Stimulated activated CD4-positive, alpha-beta T cell treated with anti-CD3 and anti-CD28 coated beads, Interleukin-1b, Interleukin-23, amount 100 ng/mL, for 4 hours (primary cell): ENCODE measurements at places on chromosomes 7 and 10.

DNA sequence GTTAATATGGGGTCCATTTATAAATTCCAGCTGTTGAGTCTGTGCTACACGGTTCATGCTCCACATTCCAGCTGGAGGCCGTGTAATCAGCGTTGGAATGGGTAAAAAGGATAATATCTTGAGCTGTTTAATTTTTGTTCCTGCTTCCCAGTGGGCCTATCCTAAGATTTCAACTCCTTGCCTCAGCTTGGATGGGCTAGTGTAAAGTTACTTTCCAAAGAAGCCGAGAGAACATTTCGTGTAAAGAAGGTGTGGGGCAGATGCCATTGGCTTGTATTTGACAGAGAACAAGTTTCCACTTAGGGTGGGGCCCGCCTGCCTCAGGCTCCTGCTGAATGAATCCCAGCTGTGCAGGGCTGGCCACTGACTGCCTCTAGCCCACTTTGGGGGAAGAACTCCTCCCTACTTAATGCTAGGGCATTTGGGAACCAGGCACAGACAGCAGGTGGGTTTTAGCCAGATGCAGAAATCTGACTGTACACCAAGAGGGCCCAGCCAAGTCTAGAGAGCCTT is 125.9 kb upstream of the LYZL2 start:
- DNase-seq, result no peak

- DNase-seq, result no peak
Measured at GRCh38 chr10:123136221-123136805, 543 bp downstream of the HMX3 start.

DNA sequence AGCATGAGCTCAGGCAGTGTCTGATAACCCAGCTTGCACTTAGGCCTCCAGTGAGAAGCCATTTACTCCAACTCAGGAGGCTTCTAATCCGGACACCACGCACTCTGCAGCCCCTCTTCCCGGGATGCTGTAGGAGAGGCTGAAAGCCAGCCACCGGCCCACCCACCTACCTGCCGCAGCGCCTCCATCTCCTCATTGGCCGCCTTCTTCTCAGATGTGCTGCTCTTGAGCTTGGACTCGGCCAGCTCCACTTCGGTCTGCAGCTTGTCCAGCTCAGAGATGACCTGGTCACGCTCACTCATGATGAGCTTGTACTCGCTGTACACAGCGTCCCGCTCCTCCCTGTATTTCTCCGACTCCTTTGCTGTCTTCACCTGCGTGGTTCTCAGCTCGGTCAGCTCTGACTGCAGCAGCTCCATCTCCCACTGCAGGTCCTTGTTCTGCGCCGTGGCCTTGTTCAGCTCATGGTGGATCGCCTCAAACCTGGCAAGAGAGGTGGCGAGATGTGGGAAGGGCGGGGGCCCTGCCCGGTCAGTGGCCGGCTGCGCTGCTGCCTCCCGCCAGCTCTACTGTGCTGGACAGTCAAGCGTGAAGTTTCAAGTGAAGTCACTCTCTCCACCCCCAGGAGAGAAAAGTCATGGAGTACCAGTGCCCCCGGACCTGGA is 84.7 kb downstream of the DLG5 start:
- no peak for DNase-seq

DNA sequence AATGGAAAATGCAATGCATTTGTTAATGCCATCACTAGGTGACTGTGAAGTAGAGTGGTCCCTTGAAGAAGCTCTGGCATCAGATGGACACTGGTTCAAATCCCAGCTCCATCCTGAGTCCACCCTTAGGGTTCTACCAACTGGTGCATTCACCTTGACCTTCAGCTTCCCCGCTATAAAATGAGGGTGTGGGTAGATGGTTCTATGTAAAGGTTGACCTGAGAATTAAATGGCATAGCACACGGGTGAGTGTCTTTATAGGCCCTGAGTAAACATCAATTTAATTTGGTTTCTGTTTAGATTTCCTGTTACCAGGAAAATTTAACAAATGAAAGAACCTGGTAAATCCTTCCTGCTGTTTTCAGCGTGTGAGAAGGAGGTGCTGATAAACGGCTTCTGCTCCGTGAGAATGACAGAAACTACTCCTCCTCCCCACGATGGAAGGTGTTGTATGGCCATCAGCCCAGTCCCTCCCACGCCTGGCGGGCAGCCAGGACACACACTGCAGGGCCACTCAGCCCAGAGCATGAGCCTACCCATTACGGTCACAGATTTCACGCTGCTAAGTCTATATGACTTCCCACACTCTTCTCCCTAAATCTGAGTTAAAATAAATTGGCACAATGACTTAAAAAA is 210.1 kb downstream of the TNS3 start:
- no peak for DNase-seq

- no peak for DNase-seq
Measured at GRCh38 chr10:128310971-128311658, 184.9 kb upstream of the MKI67 start.

GRCh38 chr10:113430634-113431397 is 122.0 kb upstream of the HABP2 start:
- no peak for DNase-seq

DNA sequence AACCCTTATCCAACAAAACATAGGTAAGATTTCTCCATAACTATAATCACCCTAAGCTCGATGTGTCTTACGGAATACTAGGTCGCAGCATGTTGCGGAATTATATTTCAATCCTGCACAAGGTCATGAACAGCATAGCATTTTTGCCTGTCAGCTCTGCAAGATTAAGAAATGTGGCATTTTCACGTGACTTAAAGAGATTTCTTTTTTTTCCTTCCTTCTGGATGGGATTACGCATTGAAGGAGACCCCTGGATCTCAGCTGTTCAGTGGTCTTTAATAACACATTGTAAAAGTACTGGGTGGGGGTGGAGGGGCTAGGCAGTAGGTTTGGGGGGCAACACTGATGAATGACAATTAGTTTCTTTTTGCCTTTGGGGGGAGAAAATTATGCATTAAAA is 106.7 kb downstream of the CUBN start:
- no peak for DNase-seq

DNA sequence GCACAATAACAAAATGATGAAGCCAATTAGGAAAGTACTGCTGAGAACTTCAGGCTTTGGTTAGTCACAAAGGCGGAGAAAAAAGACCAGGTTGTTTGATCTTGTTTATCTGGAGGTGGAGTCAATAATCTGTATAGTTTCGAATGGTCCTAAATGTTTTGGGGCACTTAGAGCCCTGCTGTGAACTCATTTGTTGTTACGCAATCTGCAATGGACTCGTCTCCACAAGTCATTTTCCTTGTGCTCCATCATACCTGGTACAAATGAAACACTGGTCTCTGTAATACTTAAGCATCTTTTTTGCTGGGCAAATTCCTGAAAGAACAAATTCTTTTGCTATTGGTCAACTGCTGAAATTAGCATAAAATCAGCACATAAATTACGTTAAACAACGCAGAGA is 430.5 kb downstream of the GATA3 start:
- no peak for DNase-seq

- DNase-seq, result no peak
Measured at GRCh38 chr7:135757719-135758411, 9.3 kb upstream of the FAM180A start.

DNA sequence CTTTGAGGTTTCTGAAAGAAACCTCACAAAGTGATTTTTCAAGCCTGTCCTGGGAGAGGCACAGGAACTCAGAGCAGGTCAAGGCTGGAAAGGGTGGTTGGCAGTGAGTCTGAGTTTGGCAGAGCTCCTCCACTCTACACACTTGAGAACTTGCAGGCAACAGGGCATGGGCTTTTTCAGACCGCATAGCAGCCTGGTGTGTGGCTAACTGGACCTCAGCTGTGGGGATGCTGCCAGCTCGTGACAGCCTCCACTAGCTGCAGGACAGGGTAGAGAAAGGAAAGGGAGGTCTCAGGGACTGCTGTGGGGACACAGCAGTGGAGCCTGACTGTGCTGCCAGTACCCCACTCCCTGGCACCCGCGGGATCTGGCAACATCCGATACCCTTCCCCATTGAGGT is 2.6 kb downstream of the CDHR1 start:
- DNase-seq, result no peak

- no peak for DNase-seq
Measured at GRCh38 chr10:131980321-131980720, 1.4 kb downstream of the BNIP3 start.

GRCh38 chr7:127047521-127047920 is 205.2 kb downstream of the GRM8 start:
- DNase-seq, result no peak

- DNase-seq, result no peak
Measured at GRCh38 chr7:37212556-37212955, 236.1 kb downstream of the ELMO1 start.

DNA sequence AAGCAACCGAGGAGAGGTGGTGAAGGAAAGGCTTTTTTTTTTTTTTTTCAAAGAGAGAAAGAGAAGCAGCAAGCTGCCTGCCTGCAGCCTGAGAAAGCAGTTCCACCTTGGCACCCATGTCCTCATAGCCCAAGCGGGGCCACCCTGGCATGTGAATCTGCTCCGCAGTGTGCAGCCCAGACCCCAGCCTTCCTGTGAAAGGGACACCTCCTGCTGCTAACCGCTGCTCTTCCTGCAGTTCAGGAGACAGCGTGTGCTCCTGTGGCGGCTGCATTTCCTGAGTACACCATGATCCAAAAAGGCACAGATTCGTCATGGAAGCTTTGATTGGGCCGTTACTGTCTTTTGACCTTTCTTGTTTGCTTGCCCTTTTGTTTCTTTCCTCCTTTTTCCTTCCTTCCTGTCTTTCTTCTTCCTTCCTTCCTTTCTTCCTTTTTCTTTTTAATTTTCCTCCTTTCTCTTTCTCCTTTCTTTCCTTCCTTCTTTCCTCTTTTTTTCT is 38.1 kb downstream of the IKZF1 start:
- no peak for DNase-seq

GRCh38 chr7:108024538-108024937 is 21.6 kb upstream of the LAMB1 start:
- DNase-seq, result no peak

DNA sequence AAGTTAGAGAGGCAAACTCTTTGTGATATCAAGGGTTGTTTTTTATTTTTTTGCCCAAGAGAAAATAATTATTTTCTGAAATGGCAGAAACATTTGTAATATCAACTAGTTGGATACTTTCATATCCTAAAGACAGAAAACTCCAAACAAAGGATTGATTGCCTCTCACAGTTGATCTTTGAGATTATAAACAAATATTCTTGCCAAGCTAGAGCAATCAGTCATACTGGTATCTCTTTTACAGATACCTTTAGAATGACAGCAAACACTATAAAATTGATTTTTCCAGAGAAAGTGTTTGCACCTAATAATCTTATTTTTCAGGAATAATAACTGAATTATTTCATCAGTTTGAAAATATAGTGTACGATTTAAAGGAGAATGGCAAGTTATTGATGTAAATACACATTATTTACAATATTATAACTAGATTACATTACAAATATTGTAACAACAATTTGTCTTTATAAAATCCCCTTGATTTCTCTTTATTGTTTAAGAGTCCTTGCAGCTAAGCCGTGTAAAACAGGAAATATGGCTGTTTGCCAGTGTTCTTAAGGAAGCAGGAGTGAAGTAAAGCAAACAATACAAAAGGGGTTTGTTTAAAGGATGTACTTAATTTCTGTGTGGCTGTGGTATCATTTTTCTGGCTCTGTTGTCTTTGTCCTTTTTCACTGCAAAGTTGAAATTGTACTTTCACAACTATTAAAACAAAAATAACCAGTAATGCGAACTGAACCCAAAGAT is 58.4 kb downstream of the MAPK8 start:
- DNase-seq, result no peak

DNA sequence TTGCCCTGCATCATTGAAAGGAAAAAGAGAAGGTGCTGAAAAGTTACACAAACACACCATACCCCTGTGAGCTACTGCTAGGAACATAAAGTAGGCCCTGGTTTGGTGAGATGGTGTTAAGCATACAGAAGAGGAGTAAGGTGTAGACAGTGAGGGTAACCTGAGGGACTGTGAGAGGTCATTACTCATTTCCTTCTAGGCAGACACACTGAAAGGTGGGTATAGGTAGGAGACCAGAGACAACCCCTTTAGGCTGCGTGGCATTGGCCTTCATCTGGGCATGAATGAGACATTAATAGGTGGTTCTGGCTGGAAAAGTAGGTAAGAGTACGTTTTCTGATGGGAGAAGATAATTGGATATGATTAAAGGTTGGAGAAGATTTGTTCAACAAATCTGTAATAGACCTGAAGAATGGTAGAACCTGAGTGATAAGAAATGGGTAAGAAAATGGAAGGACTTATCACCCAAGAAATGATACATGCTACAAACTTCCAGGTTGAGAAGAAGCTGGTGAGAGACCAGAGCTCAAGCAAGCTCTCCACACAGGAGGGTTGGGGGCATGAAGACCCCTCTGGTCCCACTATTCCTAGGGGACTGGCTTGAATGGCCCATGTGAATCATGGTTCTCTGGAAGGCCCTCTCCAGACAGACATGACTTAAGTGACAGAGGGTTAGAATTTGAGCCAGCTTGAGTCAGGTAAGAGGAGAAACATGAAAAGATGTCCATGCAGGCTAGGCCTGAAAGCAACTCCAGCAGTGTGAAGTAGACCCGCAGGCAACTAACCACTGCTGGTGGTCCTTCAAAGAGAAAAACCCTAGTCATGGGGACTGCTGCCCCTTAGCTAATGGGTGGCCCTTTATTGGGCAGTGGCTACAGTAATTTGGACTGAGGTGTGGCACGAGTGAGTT is 3.8 kb downstream of the COMTD1 start:
- DNase-seq, result no peak

DNA sequence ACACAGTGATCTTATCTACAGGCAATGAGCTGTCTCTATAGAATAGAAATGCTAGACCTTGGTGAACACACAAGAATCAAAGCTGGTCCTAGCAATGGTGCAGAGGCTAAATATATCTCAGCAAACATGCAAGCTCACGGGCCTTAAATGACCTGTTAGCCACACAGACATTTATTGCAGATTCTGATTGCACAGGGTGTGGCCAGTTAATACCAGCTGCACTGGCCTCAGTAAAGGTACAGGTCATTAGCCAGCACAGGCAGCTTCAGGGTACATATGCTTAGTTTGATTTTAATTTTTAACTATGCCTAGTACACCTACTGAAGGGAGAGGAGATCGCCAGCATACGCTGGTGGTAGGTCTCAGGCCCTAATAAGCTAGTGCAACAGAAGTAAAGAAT is 265.4 kb upstream of the DGKB start:
- DNase-seq, result no peak

GRCh38 chr10:43216931-43217562 is 49.8 kb downstream of the RASGEF1A start:
- DNase-seq, result no peak

- DNase-seq, result no peak
Measured at GRCh38 chr7:55510621-55511020, 61.7 kb downstream of the VOPP1 start.

- DNase-seq, result no peak
Measured at GRCh38 chr10:12656518-12657142, 307.3 kb downstream of the CAMK1D start.

DNA sequence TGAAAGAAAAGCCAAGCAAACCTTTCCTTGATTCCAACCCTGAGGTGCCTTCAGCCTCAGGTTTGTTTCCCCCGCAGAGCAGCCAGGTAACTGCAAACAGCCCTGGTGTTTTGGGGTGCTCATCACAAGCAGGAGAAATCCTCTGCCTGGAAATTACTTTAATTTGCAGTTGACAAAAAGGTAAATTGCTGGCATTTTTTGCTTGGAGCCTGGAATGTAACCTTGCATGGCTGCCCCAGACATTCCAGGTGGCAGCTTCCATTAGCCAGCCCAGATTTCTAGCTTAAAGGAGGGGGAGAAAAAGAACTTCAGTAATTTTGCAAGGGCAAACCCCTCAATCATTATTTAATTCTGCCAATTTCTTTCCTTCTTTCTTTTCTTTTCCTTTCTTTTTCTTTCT is 194.4 kb downstream of the MYOF start:
- DNase-seq, result no peak
